ENCODE measurements at places on chromosomes 1 and 21.
A peak's percentile ranks its signal among the peaks of the same experiment; 100 is the strongest.

- no peak for DNase-seq
Observed at GRCh38 chr1:218711884-218712674, 366.9 kb downstream of the TGFB2 start.

DNA sequence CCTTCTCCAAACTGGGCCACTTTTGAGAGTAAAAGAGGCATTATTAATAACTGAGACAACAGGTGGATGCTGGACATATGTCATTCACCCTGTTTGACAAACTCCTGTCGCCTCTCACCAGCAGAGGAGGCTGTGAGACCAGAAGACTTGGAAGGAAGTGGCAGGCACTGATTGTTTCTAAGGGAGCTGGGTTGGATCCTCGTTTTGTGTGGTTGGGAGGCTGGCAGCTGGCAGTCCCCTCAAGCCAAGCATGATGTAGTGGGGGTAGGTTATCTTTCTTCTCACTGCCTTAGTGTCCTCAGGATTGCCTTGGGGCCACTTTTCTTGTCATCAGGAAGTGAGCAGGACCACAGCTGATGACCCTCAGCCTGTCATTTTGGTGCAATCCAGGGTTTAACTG is 86.5 kb upstream of the KCNJ15 start:
- DNase-seq, result no peak

DNA sequence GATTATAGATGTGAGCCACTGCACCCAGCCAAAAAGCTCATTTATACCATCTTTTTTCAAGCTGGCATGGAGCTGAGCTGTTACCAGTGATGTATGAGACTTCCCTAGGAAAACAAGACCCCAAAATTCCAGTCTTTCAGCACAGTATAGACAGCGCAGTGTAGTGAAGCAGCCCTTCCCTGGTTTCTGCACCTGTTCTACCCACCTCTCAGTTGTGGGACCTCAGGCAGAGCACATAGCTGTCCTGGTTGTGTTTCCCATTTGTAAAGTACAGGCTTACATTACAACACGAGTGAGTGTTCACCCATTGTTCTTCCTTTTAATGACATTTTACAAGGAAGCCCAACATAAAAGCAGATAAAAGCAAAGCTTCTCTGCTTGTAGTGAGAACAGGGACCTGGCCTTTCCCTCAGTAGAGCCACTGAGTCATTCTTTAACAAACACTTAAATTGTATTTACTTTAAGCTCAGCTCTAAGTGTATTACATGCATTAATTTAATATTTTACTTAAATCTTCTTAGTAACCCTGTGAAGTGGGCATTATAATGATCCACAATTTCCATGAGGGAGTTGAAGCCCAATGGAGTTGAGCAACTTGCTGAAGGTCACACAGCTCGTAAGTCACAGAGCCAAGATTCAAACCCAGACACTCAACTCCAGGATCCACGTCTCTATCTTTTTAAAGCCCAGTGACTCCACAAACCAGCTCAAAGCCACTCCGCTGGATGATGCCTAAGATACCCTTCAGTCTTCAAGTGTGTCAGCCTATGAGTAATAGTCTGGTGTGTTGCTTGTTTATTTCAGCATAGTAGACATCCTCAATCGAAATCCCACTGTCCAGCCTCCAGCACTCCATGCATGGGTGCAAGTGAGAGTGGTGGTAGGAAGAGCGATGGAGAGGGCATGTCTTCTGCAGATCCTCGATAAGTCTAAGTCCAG is 40.5 kb upstream of the CAPZB start:
- no peak for DNase-seq

DNA sequence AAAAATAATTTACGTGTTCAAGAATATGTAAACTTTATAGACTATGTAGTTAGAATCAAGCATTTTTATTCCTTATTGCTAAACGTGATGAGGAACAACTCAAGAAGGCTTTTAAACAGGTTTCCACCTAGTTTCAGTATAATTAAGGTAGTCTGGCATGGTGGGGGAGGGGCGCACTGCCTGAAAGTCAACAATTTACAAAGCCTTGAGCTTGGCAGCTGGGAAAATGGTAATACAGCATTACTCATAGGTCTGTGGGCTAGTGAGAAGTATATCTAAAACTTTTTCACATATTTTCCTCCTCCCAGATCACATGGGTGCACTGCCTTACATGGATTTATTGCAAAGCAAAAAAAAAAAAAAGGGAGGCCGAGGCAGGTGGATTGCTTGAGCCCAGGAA is 75.2 kb downstream of the EVI5 start:
- peak; percentile 2 for DNase-seq

DNA sequence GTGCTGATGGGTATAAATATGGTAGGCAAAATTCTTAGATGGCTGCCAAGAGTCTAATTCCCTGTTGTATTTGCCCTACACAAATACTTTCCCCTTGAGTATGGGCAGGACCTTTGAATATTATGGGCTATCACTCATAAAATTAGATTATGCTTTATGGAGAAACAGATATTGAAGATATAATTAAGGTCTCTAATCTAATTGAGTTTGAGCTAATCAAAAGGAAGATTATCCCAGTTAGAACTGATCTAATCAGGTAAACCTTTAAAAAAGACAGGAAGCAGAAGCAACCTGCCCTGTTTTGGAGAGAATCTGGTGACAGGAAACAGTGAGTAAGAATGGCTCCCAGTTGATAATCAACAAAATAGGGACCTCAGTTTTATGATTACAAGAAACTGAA is 609.0 kb upstream of the PRMT6 start:
- DNase-seq, result no peak
